ENCODE measurements at places on chromosomes 6 and 20.

DNA sequence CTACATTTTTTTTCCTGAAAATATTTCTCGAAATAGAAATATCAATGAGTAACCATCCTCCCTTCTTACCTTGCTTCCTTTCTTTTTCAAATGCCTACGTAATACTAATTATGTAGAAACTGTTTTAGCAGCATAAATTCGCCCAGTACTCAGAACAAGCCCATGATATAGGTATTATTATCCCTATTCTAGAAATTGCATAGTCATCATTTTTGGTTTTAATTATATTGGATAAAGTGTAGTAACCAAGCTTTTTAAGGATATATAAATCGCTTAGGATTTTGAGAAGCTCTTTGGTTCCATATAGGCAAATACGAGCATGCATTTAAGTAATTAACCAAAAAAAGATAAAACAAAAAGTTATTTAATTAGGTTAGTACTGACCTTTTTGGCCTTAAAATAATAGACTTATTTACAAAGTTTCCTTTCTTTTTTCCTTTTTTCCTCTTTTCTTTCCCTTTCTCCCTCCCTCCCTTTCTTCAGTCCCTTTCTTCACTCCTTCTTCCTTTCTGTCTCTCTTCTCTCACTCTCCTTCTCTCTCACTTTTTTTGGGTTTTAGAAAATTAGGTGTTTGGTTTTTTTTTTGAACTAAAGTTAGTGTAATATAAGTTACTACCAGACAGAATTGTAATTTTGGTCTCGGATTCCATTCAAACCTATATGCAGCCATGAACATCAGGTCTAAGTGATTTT lies 457.7 kb downstream of the RFPL4B start:
- no peak for DNase-seq

DNA sequence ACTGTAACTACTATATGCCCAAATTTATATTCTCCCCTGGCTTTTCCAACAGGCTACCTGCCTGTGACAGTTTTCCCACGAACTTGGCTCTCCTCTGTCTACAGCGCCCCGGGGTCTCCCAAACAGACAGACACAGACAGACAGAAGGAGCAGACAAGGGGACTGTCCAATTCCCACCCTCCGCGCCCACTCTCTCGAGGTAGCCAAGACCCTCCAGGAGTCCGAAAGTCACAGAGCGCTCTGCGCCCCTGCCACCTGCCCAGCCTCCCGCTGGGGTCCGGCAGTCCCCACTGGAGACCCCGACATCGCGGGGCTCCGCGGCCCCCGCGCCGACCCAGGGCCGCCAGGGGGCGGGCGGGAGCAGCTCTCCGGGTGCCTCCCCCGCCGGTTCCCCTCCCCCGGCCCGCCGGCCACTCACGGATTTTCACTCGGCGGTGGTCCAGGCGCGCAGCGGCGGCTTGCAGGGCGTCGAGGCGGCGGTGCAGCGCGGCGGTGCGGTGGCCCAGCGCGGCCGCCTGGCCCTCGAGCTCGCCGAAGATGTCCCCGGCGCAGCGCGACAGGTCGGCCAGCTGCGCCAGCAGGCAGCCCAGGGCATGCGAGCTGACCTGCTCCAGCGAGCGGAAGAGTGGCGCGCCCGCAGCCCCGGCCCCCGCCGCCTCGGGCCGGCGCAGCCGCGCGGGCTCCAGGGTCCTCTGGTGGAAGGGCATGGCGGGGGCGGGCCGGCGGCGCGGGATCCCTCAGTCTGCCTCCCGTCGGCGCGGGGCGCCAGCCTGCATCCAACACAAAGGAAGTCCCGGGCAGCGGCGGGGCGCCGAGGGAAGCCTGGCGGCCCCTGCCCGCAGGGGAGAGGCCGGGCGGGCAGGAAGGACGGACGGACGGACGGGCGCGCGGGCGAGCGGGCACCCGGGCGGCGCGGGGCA lies 81.3 kb upstream of the CCDC28A start:
- DNase-seq: peak; percentile 77

DNA sequence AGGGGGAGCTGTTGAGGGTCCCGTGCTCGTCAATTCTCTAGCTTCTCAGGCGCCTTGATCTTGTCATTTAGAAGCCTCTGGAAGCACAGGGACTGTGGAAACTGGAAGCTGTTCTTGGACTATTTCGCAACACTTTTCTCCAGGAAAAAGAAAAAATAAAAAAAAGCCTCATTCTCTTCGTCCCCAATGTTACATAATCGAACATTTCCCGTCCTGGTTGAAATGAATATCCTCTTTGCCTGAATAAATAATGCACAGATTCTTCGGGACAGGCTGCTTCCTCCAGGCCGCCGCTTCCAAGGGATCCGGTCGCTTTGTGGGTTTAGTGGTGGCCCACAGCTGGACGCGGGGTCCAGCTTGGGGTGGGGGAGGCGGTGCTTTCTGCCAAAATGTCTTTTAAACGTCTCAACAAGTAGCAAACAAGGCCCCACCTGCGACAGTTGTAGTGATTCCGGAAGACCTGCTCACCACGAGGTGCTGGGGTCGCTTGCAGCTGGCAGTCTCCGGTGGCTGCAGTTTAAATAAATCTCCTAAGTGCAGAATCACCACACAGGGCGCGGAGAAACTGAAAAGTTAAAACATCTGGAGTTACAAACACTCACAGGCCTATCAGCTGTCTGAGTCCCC lies 125.9 kb upstream of the ESR1 start:
- DNase-seq: no peak

GRCh38 chr6:659716-660581 lies 3.0 kb upstream of the HUS1B start:
- peak; percentile 20 for DNase-seq

DNA sequence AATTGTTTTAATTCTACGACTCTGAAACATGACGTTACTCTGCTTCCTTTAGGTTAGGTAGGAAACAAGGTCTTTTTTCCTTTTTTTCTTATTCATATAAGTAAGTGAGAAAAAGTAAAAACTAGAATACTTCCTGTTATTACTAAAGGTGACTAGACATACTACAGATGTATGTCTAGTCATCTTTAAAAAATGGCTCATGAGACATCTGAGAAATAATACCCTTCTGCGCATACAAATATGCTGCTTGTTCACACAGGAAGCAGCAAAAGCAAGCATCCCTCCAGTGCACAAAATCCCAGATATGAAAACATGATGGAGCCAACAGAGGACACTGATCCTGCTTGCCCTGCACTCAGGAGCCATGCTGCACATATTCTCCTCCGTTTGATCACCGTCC lies 699.1 kb downstream of the EPM2A start:
- DNase-seq: no peak

- DNase-seq: no peak
Observed at GRCh38 chr6:32799740-32800139, 17.1 kb downstream of the HLA-DOB start.

DNA sequence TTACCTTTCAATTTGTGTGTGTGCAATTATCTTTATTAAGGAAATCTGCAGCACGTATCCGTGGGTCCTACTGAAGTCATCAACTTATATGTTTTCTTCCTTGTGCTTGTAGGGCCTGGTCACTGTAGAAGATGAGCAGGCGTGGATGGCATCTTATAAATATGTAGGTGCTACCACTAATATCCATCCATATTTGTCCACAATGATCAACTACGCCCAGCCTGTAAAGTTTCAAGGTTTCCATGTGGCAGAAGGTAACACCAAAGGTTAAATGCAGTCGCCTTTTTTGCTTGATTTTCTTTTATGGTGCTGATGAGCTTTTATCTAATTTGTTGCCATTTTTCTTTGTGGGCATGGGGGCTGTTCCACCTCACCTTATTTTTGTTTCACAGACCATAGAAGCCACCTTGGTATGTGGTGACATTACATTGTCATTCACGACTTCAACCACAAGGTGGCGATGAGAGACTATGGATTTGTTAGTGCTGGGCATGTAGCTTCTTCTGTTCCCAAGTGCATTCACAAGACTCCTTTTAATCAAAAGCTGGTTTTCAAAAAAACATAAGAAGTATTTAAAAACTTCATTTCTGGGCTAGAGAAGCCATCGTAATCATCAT lies 106.5 kb upstream of the LAMP5 start:
- peak; percentile 53 for DNase-seq

- DNase-seq: no peak
Observed at GRCh38 chr6:144898741-144899140, 613.6 kb downstream of the UTRN start.

DNA sequence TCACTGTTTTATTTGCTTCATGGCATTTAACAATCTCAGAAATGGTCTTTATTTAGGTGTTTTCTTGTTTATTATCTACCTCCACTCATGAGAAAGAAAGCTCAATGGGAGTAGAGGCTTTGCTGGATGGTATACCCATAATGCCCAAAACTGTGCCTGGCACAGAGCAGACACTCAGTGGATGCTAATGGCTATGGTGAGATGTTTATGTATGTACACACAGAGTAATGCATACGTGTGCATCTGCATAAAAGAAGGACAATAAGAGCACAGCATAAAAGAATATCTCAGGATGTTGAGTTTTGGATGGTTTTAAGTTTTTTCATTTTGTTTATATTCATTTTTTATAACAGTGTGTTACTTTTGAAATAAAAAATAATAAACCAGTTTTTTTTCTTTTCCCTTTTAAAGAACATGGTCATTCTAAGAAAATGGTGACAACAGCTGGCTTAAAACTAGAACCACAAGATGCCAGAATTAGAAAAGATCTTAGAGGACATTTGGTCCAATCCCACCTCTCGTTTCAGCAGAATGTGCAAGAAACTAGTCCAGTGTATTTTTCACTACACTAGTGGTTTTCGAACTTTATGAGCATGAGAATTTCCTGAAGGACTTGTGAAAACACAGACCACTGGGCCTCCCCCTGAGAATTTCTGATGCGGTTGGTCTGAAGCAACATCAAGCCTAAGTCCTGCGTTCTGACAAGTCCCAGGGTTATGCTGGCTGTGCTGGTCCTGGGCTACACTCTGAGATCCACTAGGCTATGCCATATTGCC lies 131.9 kb downstream of the FYN start:
- DNase-seq: no peak

DNA sequence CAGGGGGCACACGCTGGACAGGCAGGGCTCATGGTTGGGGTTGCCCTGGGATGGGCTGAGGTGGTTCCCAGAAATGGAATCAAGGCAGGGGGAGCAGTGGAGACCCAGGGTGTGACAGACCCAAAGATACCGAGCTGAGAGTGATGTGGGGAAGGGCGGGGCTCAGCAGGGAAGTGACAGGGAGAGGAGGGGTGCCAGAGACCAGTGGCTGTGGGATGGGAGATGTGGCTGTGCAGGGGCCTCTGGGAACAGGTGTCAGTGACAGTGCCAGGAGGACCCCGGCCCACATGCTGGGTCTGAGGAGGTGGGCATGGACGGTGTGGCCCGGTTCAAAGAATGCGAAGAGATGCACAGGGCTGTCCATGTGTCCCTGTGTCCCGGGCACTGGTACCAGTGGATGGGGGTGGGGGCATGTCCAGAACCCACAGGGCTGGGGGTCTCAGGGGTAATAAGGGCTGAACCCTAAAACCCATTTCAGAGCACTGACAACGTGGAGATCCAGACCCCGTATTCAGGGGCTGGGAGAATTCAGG lies 1.0 kb downstream of the CABLES2 start:
- DNase-seq: no peak

DNA sequence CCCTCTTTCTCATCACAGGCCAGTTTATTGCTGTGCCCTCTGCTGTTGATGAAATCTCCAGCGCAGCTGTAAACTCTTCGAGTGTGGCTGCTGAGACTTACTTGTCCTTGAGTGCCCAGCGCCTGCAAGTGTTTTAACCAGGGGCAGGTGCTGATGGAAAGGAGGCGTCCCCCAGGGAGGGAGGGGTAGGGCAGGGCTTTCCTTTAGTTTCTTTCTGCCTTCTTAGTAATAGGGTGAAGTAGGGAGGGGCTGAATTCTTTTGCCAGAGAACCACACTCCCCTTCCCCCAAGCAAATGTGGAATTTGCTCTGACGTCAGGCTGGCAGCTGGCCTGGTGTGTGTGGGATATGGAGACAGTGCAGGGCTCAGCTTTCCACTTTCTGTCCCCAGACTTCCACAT lies 61.2 kb downstream of the IGF2R start:
- no peak for DNase-seq

- no peak for DNase-seq
Observed at GRCh38 chr20:3163099-3164042, 3.7 kb upstream of the FASTKD5 start.

DNA sequence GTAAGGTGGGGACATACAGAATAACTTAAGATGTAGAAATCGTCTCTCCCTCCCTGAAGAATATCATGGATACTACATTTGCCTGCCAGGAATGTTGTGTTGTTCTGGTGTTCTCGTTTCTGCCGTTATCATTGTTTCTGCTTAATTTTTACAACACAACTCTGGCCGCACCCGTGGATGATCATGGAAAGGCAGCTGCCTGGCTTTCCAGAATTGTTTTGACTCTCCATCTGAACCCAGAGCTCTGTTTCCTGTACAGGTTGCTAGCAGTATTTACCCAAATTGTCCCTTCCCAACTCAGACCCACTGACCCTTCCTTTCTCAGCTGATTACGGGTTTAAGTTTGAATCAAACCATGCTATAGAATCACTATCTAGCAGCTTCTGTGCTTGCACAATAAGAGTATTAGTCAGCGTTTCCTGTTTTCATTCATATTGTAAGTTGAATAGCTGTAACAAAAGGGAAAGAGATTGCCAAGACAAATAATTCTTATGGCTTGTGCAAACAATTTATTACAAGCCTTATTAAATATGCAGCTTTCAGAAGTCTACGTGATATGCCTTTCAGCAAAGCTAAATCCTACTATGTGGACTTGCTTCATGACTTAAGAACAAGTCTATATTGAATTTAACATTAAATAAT lies 139.0 kb downstream of the MTHFD1L start:
- no peak for DNase-seq
